ENCODE measurements at places on chromosomes 12 and 14.

DNA sequence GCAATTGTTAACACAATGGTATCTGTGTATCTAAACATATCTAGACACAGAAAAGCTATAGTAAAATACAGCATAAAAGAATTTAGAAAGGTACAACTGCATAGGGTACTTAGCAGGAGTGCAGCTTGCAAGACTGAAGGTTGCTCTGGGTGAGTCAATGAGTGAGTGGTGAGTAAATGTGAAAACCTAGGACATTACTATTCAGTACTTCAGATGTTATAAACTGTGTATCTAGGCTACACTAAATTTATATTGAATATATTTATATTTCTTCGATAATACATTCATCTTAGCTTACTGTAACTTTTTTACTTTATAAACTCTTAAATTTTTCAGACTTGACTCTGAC is 409.0 kb upstream of the DCN start:
- DNase-seq = no peak

- no peak for DNase-seq
These were observed 17.3 kb downstream of the HIP1R start for GRCh38 chr12:122852336-122853275.

GRCh38 chr14:35394326-35395013 is 10.1 kb downstream of the NFKBIA start:
- no peak for DNase-seq

- DNase-seq = peak; percentile 46
These were observed 196.5 kb upstream of the PZP start for GRCh38 chr12:9404469-9405260.

All from GM20000 (cell line).